Cerebellum (tissue), 4 donors: ENCODE measurements at places on chromosomes 6 and 20.
A peak's percentile ranks its signal among the peaks of the same experiment; 100 is the strongest.

- DNase-seq = no peak
Measured at GRCh38 chr6:42787063-42787472, 5.2 kb downstream of the BICRAL start.

DNA sequence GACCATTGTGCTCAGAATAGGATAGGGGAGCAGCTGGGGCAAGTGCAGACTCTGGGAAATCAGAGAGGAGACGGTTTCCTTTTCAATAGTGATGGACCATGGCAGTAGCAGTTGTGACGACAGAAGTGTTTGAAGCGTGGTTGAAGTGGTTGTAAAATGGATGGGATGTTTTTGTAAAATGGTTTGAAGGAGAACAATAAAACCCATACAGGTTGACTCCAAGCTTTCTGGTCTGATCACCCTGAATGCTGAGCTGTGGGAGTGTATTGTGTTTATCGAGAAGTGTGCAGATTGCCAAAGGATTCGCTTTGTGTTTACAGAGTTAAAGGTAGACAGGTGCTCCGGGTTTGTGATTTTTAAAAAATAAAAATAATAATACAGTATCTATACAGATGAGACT, 255.2 kb upstream of the SULF2 start:
- DNase-seq = no peak

DNA sequence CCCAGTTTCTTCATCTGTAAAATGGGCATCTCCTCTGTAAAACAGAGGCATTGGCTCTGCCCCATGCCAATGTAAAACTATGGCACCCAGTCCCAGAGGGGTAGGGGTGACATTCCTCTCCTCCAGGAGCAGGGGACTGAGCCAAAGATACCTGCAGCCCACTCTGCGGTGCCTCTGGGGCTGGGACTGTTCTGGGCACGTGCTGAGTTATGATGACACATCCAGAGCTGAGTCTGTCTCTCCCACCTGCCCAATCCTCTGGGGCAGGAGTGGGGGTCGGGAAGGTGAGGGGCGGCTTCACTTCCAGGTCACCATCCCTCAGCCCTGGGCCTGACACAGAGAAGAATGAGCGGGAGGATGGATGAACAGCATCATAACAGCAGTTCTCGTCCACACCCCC, 29.9 kb downstream of the AAR2 start:
- DNase-seq = no peak

- no peak for DNase-seq
Measured at GRCh38 chr6:35038076-35038475, 103.1 kb downstream of the TCP11 start.

DNA sequence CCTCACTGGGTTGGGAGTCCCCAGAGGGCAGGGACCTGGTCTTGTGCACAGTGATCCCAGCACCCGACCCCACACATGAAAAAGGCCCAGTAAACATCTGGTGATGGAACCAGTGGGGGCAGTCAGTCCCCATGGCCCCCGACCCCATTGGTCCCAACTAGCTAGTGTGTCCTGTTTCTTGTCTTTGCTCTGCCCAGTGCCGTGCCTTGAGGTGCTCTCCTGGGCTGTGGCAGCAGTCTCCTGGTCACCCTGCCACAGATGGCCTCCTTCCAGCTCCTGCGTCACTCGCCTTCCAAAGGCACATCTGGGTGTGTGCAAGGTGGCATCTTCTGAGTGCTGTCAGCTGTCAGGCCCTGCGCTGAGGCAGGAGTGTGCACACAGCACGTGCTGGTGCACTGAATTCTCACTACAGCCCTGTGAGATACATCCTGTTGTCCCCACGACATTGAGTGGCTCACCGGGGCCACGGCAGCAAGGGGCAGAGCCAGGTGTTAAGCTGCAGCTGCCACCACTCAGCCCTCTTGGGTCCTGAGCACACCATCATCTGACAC, 3.9 kb downstream of the NPEPL1 start:
- no peak for DNase-seq

DNA sequence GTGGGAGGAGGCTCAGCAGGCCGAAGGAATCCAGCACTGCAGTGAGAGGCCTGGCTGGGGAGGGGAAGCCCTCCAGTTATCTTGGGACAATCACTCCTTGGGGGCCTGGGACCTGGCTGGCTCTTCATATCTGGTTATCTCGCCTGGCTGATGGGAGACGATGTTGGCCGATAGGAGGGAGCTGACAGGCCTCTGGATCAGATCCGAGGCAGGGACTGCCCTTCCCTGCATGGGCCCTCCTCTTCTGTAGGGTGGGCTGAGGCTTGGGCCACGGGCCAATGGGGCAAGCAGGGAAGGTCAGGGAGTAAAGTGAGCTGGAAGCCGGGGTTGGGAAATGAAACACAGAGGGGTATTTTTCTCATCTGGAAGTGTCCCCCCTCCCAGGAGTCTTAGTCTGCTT, 25.2 kb downstream of the MANBAL start:
- DNase-seq = no peak

DNA sequence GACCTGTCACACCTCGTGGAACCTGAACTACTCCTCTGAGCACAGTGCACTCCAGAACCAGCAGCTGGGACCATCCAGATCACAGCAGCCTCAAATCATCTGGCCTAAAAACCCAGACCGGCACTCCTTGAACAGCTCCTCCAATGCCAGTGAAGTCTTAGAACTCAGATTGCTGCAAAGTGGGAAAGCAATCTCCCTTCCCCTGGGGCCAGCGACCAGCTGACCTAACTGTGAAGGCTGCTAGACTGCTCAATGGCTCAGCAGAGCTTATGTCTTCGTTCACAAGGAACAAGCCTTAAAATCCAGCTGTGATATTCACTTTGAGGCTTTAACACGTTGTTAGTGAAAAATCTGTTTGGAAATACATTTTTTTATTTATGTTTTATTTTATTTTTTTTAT, 243.2 kb downstream of the ANKRD60 start:
- DNase-seq = no peak

- DNase-seq = peak; percentile 14
Measured at GRCh38 chr6:104325341-104326172, 534.2 kb downstream of the HACE1 start.

DNA sequence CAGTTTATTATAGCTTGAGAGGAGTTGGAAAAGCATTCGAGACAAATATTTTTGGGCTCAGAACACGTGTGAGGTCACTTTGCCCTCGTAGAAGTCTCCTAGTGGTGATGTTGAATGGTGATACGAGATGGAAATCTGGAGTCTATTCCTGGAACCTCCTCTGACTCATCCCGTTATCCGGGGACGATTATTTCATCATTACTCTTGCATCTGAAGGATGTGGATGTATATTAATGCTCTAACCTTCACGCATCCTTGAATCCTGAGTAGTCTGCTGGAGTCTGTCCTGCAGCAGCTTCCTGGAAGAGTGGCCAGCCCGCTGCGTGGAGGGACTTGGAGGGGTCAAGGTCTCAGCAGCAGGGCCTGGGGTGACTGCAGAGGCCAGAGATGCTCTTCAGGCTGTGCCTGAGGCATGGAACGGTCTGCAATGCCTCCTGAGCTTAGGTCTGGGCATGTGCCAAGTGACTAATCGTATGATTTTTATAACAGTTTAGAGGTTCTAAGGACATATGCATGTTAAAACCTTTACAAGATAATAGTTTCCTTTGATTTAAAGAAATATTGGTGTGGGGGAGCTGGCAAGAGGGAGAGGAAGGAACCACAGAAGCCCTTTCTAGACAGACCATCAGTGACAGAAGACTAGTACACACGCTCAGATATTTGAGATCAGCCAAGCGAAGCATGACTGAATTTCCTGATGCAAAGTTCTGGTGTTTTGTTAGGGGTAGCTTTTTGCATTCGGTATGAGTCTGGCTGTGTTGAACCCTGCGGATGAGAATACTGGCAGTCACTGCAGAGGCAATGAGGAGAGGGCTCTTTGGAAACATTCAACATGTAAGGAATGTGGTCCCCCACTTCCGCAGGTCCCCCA, 400.2 kb downstream of the QKI start:
- DNase-seq = no peak

GRCh38 chr20:7841291-7841970, 98.8 kb downstream of the HAO1 start:
- DNase-seq = no peak

- peak; percentile 61 for DNase-seq
Measured at GRCh38 chr20:59933296-59933848, at the start of gene SYCP2. Gene SYCP2 (minus strand): TSS chr20:59933637. CDS start chr20:59922413, 11,224 bp downstream.

DNA sequence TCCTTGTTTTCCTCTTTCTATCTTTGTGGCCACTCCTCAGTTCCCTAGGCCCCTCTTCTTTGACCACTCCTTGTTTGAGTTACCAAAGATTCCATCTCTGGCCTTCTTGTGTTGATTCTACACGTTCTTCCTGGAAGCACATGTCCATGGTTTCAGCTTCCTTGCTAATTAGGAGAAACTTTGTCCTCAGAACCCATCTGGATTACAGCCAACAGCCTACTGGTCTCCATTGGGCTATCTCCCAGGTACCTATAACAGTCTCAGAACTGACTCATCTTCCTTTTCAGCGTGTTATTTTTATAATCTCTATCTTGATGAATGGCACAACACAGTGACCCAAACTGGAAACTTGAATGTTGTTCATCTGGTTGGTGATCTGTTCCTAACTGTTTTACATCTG, 17.5 kb downstream of the PTPRA start:
- no peak for DNase-seq

DNA sequence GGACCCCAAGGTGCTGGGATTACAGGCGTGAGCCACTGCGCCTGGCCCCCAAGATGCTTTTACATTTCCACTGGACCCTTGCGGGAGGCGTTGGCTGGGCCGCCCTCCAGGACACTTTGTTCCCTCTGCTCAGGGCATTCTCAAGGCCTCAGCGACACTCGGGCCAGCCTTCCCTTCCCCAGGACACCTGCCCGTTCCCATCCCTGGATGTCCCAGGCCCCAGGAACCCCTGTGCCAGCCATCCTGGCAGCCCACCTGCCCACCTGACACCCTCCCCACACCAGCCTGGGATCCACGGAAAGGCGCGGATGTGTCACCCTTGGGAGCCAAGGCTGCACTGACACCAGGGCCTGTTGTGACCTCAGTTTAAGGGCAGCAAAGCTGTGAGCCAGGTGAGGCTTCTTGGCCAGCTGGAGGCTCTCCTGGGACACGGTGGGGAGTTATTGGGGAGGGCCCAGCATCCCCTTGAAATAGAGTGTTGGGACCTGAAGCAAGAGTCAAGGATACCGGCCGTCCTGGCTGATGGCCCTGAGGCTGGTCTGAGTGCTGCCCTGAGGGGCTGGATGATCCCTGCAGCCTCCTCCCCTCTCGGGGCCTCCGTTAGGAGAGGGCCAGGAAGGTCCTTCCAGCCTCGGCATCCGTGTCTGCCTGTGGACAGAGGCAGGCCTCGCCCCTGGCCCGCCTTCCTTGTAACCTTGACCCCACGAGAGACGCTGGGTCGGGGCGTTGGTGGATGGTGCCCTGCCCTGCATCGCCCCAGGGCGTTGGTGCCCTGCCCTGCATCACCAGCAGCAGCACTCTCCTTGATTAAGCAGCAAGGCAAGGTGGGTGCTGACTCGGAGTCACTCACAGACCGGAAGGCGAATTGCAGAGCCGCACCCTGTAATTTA, 84.2 kb upstream of the BHLHE23 start:
- no peak for DNase-seq

- DNase-seq = no peak
Measured at GRCh38 chr20:43032459-43032858, 157.2 kb downstream of the PTPRT start.

GRCh38 chr6:96837081-96837971, at the start of gene GPR63:
Gene GPR63 (minus strand): TSS chr6:96837477. CDS start chr6:96799731, 37,746 bp downstream.
- DNase-seq = peak; percentile 38

DNA sequence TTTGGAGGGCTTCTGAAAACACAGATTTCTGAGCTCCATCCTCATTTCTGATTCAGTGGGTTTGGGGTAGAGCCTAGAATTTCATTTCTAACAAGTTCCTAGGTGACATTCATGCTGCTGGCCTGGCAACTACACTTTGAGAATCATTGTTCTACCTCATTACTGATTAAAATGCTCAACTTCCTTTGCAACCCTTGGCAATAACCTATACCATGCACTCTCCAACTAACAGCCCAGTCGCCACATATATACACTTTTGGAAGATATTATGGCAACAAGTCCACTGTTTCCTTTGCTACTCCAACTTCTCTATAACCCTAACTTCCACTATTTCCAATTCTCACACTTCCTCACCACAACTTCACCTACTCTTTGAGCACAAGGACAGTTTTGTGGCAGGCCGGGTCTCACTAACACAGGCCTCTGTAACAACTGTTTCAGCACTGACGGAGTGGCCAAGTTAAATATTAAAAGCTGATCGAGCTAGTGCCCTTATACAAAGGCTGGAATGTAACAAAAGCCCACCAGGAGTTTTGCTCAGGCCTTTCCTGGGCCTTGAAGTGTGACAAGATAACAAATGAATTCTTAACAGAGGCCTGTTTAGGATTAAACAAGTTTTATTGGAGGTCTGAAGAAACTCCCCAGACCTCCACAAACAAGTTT, 32.1 kb upstream of the RAB23 start:
- DNase-seq = no peak

GRCh38 chr20:14896569-14896968, 559.2 kb upstream of the FLRT3 start:
- DNase-seq = peak; percentile 53

GRCh38 chr6:90411292-90411781, 114.7 kb upstream of the BACH2 start:
- DNase-seq = no peak

DNA sequence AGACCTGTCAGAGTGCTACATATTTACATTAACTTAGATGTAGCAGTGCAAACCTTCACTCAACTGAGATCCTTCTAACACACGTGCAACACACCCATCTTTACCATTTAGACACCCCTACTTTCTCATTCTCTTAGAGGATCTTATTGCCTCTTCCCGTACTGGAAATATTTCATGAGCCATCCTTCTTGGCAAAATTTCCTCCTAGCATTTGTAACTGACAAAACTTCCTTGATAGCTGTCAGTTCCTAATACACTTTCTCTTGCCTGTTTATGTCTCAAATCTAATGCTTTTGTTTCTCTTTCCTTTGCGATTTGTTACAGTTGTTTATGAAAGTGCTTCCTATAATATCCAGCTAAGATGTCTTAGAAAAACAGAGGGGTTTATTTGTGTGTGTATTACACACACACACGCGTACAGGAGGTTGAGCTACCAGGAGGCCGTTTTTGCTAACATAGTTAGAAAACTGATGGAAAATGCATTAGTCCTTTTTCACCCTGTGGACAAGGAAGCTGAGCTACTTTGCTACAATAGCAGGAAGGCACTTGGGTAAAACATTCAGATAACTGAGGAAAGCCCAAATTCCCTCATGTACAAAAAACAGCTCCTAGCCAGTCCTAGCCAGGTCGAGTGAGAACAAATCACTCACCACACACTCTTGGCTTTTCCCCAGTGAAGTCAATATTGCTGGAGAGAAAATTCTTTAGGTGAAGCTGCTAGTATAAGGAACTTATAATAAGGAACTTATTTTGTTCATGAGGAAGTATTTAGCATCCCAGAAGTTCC, 153.6 kb downstream of the NFATC2 start:
- DNase-seq = no peak

GRCh38 chr20:44959082-44959637, 1.0 kb downstream of the TOMM34 start:
- no peak for DNase-seq

DNA sequence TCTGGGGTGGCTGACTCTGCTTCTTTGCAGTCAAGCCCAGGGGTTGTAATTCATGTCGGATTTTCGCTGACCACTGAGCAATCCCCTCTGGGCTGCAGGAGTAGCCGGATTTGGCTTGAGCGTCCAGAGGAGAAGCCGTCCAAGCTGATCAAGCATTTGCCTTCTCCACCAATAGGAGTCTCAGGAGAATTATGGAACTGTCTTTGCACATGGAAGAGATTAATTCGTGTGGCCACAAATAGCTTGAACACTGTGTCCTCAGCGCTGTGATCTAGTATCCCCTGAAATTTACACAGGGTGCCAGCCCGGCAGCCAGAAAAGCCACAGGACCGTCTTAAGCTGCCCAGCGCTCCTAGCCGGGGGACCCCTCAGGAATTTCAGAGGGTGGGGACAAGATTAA, 37.1 kb downstream of the EYA2 start:
- no peak for DNase-seq

- DNase-seq = no peak
Measured at GRCh38 chr20:41007481-41007880, 21.1 kb upstream of the TOP1 start.
